Stimulated activated CD8-positive, alpha-beta memory T cell treated with anti-CD3 and anti-CD28 coated beads, Interleukin-7, amount 100 ng/mL, for 48 hours (primary cell): ENCODE measurements at places on chromosomes 2 and 18.

DNA sequence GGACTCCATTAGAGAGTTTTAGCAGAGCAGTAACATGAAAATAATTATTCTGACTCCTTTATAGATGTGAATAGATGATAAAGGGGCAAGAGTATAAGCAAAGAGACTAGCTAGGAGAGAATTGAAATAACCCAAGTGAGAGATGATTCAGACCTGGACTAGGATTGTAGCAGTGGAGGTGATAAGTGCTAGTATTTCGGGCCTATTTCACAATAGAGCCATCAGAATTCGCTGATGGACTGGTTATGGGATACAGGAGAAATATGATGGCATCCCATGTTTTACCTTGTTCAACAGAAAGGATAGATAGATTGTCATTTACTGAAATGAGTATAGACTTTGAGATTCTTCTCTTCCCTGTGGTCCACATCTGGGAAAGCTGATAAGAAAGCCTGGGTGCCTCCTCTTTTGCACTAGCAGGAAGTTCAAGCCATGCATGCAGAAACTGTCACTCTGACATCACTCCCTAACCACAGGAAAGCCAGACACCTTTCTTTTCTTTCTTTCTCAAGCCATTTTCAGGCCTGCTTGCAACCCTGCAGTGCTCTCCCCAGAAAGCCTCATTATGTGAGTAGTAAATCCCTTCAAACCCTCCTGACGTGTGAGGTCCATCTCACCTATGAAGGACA is 25.3 kb downstream of the DYNAP start:
- no peak for DNase-seq

DNA sequence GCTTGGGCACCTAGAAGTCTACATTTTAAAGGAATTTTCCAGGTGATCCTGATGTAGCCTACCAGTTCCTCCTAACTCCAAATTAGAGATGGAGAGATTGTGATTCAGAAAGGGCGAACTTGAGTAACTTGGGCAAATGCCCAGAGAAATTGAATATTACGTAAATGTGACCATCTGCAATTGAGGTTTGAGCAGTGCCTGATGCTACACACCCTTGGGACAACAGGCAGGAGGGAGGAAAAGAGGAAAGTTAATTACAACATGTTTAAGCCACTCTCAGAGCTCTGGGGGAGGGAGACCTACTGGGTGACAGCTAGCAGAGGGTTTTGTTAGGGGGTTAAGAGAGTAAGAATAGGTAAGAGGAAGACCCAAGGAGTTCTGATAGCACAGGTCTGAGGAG is 208.9 kb downstream of the LPIN1 start:
- DNase-seq: no peak

- DNase-seq: no peak
These were observed 190.4 kb downstream of the MYO3B start for GRCh38 chr2:170368370-170368769.

- DNase-seq: no peak
These were observed 12.4 kb upstream of the SPATA3 start for GRCh38 chr2:230983566-230983965.

DNA sequence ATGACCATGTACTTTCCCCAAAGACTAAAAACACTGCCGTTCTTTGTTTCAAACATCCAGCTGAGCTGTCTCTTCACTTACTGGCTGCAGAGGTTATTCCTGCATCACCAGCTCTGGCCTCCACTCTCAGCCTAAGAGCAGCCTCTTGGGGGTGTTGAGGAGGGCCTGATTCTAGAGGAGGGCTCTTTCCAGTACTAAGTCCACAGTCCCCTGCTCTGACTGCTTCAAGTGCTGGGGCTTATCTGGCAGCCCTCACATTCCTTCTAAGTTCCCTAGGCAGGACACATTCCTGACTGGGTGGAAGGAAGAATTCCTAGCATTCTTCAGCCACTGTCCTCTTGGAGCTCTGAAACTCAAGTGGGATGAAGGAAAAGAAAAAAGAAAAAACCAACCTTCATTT is 32.9 kb upstream of the EHBP1 start:
- DNase-seq: no peak

GRCh38 chr18:9223356-9223755 is 86.8 kb downstream of the ANKRD12 start:
- no peak for DNase-seq

DNA sequence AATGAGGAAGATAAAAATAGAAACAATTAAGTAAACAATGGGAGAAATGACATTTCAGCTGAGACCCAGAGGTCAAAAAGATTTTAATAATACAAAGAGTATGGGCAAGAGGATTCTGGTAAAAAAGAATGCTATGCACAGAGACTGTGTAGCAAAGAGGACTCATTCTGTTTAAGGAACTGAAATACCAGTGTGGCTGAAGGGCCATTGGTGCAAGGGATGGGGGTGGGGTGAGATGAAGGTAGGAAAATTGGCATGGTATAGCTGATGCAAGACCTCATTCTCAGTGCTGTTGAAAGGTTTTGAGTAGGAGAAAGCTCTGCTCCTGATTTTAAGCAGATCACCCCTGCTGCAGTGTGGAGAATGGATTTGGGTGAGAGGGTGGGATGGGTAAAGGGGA is 10.8 kb downstream of the GALNT1 start:
- DNase-seq: no peak

DNA sequence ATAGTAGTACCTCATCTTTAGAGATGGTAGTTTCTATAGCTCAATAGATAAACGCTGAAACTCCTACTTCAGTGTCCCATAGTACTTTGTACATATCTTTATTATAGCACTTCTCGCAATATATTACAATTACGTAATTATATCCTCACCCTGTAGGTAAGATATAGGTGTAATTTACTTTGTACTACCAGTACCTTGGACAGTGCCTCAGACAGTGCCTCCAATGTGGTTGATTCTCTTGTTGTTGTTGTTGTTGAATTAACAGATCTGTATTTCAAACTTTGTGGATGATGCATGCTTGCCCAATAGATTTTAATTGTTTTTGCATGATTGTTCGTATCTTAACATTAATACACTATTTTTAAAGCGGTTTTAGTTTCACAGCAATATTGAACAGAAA is 188.6 kb downstream of the ARL6IP6 start:
- no peak for DNase-seq
